ENCODE measurements at places on chromosomes 13 and 19. TPM values are rescaled to one million over a fixed set of nuclear protein-coding genes. Genes with fewer than 3 reads are reported as not detected.

The RETN gene
- not detected for total RNA-seq

The GRK1 gene
- not detected for total RNA-seq

- H3K27me3 ChIP-seq, result no peaks in the 10 kb centered on the region
- no peaks in the 10 kb centered on the region for H3K4me1 ChIP-seq
- H3K4me3 ChIP-seq, result no peak overlapping the region
- no peaks in the 10 kb centered on the region for H3K36me3 ChIP-seq
- no peak for DNase-seq
Measured at GRCh38 chr13:32548837-32549236, 10.2 kb upstream of the N4BP2L2 start.

DNA sequence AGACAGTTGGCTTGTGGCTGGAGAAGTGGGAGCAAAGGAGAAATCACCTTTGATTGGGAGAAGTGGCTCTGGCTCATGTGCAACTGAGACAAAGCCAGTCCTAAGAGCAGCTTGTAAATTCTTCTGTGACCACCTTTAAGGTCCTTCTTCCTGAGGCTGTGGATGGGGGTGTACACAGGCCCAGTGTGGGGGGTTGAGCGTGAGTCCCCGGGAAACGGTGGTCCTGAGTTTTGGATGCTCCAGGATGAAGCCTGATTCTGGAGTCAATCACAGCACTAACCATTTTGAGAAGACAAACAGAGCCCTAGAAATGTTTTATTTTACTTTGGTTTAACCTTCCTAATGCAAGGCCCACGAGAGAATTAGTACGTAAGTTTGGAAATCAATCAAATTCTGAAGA, 3.9 kb upstream of the CEBPA start:
- H3K27ac ChIP-seq, result no peak overlapping the region
- no peaks in the 10 kb centered on the region for H3K4me1 ChIP-seq
- H3K4me3 ChIP-seq, result no peak overlapping the region
- DNase-seq, result peak; percentile 9
- H3K27me3 ChIP-seq, result no peaks in the 10 kb centered on the region
- no peaks in the 10 kb centered on the region for H3K36me3 ChIP-seq

DNA sequence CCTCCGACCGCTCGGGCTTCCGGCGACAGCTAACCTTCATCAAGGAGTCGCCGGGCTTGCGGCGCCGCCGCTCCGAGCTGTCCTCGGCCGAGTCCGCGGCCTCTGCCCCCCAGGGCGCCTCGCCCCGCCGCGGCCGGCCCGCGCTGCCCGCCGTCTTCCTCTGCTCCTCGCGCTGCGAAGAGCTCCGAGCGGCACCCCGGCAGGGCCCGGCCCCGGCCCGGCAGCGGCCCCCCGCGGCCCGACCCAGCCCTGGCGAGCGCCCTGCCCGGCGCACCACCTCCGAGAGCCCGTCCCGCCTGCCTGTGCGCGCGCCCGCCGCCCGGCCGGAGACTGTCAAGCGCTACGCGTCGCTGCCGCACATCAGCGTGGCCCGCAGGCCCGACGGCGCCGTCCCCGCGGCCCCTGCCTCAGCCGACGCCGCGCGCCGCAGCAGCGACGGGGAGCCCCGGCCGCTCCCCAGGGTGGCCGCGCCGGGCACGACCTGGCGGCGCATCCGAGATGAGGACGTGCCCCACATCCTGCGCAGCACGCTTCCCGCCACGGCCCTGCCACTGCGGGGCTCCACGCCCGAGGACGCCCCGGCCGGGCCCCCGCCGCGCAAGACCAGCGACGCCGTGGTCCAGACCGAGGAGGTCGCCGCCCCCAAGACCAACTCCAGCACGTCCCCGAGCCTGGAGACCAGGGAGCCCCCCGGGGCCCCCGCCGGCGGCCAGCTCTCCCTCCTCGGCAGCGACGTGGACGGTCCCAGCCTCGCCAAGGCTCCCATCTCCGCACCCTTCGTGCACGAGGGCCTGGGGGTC, 9.6 kb downstream of the C19orf25 start:
- H3K4me1 ChIP-seq, result peaks cover 34% of the 10 kb centered on the region
- no peak for DNase-seq
- no peak overlapping the region for H3K27ac ChIP-seq
- H3K36me3 ChIP-seq, result no peaks in the 10 kb centered on the region

GRCh38 chr13:49481788-49482187, 14.0 kb upstream of the PHF11 start:
- no peak for DNase-seq
- H3K4me1 ChIP-seq, result no peaks in the 10 kb centered on the region
- no peak overlapping the region for H3K27ac ChIP-seq
- no peaks in the 10 kb centered on the region for H3K27me3 ChIP-seq

GRCh38 chr13:49185264-49185663, 34.9 kb upstream of the MLNR start:
- H3K4me3 ChIP-seq, result no peak overlapping the region
- no peak for DNase-seq
- no peak overlapping the region for H3K27ac ChIP-seq
- H3K4me1 ChIP-seq, result no peaks in the 10 kb centered on the region

DNA sequence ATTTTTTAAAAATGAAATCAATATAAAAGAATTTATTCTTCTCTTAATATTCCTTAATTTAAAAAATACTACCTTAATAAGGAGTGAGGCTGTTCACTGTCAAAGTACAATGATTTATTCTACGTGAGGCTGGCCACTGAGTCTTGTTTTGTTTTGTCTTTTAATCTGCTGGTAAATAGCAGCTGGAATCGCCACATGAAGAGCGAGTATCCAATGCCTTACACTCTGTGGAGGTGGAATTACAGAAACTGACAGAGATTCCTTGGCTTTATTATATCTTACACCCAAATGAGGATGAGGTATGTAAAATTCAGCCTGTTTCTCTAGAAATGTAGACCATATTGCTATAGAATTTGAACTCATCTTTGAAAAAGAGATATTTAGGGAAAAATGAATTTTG, 52.9 kb upstream of the AKAP11 start:
- no peak overlapping the region for H3K27ac ChIP-seq
- no peaks in the 10 kb centered on the region for H3K27me3 ChIP-seq
- H3K4me3 ChIP-seq, result no peak overlapping the region
- no peak for DNase-seq
- H3K4me1 ChIP-seq, result no peaks in the 10 kb centered on the region

DNA sequence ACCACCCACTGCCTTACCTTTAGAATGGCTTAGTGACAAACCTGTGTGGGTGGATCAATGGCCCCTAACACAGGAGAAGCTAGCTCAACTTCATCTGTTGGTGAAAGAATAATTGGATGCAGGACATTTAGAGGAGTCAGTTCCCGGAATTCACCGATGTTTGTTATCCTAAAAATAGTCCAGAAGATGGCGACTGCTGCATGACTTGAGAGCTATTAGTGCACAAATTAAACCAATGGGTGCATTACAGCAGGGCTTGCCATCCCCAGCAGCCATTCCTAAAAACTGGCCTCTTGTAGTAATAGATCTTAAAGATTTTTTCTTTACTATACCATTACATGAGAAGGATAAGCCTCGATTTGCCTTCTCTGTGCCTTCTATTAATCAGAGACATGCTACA, 46.8 kb upstream of the ZNF726 start:
- no peaks in the 10 kb centered on the region for H3K27me3 ChIP-seq
- H3K4me1 ChIP-seq, result no peaks in the 10 kb centered on the region
- H3K4me3 ChIP-seq, result no peak overlapping the region
- H3K36me3 ChIP-seq, result no peaks in the 10 kb centered on the region
- no peak for DNase-seq
- H3K27ac ChIP-seq, result no peak overlapping the region

GRCh38 chr19:18161636-18162002, 8.7 kb downstream of the PIK3R2 start:
- no peak overlapping the region for H3K27ac ChIP-seq
- no peak for DNase-seq
- H3K4me1 ChIP-seq, result peaks cover 4% of the 10 kb centered on the region
- no peaks in the 10 kb centered on the region for H3K27me3 ChIP-seq

DNA sequence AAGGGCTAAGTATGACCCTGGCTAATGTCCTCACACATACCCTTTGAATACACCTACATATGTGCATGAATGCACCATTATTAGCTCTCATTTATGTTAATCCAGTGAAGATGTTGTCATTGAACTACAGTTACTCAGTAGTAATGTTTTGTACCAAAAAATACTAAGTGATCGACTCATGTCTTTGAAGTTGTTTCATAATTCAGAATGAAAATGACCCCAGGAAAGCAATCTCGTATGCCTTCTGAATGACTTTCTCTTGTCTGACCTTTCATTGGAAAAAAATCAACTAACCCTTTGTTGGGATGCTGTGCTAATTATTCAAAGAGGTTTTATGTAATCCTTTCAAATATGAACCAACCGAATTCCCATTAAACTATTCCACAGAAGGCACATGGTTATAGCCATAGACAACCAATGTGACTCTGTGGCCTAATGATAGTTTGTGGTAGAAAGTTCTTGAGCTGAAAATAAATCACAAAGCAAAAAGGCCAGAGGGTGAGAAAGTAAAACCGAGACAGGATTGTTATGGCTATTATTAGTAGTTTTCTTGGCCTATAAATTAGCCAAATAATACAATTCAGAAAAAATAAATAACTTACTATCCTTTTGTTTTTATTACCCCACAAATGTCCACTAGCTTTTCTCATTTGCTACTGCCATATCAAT, 86.8 kb upstream of the STARD13 start:
- no peaks in the 10 kb centered on the region for H3K27me3 ChIP-seq
- H3K4me1 ChIP-seq, result no peaks in the 10 kb centered on the region
- no peak for DNase-seq
- H3K36me3 ChIP-seq, result no peaks in the 10 kb centered on the region

- no peaks in the 10 kb centered on the region for H3K36me3 ChIP-seq
- no peaks in the 10 kb centered on the region for H3K4me1 ChIP-seq
- no peaks in the 10 kb centered on the region for H3K27me3 ChIP-seq
- no peak overlapping the region for H3K4me3 ChIP-seq
Measured at GRCh38 chr13:24631922-24632321, 48.3 kb upstream of the ATP12A start.

DNA sequence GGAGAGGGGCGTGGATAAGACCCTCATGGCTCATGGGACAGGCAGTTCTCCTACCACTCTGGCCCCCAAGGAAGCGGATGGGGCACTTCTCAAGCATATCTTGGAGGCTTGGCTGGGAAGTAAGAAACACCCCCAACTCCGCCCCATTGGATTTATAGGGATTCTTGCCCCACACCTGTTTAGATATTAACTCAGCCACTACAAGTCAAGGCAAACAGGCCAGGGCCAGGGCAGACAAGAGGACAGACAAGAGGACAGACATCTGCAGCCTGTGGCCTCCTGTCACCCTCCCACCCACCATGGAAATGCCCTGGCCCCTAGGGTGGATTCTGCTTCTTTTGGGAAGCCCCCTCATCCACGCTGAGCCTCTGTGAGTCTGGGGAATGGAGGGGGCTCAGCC, 24.1 kb downstream of the RDH8 start:
- no peak overlapping the region for H3K4me3 ChIP-seq
- H3K27ac ChIP-seq, result no peak overlapping the region
- H3K4me1 ChIP-seq, result no peaks in the 10 kb centered on the region
- H3K36me3 ChIP-seq, result no peaks in the 10 kb centered on the region

- no peak overlapping the region for H3K4me3 ChIP-seq
- no peaks in the 10 kb centered on the region for H3K4me1 ChIP-seq
- DNase-seq, result no peak
- no peaks in the 10 kb centered on the region for H3K27me3 ChIP-seq
- no peaks in the 10 kb centered on the region for H3K36me3 ChIP-seq
Measured at GRCh38 chr13:48695776-48696175, 42.0 kb downstream of the CYSLTR2 start.

DNA sequence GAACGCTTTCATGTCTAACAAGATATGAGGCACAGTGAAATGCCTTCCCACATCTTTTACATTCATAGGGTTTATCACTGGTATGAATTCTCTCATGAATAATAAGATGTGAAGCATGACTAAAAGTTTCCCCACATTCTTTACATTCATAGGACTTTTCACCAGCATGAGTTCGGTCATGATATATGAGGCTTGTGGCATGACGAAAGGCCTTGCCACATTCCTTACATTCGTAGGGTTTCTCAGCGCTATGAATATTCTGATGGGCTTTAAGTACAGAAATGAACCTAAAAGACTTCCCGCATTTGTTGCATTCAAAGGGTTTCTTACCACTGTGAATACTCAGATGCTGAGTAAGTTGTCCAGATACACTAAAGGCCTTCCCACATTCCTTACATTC, 21.3 kb downstream of the ZNF607 start:
- H3K27me3 ChIP-seq, result no peaks in the 10 kb centered on the region
- H3K27ac ChIP-seq, result no peak overlapping the region
- H3K4me3 ChIP-seq, result no peak overlapping the region
- H3K36me3 ChIP-seq, result peaks cover 9% of the 10 kb centered on the region
- no peak for DNase-seq

DNA sequence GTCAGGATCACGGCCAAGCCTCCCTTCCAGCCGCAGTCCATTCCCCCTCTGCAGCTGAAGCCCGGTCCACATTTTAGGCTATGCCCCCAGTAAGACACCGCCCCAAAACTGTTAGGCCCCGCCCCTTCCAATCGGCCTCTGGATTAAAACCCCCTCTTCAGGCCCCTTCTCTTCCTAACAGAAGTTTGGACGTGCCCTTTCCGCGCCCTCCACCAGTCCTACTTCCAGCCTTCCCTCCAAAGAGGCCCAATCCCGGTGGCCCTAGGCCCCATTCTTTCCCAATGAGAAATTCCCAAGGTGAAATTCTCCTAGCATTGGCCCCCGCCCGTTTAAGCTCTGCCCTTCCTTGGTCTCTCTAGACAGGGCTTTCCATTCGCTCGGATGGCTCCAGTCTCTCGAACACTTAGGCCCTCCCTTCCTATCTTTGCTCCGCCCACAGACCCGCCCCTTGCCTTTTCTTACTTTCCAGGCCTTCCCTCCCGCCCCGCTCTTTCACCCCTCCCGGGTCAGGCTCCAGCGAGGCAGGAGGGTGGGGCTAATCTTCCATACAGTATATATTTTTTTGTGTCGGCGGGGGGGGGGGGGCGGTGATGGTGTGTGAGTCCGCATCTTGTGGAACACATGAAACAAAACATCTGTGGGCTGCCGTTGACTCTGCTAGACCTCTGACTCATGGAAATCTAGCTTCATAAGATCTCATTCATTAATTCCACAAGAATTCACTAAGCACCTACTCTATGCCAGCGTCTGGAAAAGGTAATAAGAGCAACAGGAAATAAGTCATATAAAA, 13.6 kb downstream of the LTBP4 start:
- peak; percentile 75 for DNase-seq
- no peaks in the 10 kb centered on the region for H3K27me3 ChIP-seq
- peaks cover 3% of the 10 kb centered on the region for H3K4me1 ChIP-seq
- H3K36me3 ChIP-seq, result no peaks in the 10 kb centered on the region
- peak overlapping the region; percentile 89 for H3K4me3 ChIP-seq

Data from breast epithelium (tissue), 4 donors.